ENCODE measurements at places on chromosomes 11 and 22. TPM values are rescaled to one million over a fixed set of nuclear protein-coding genes. Genes with fewer than 3 reads are reported as not detected.
A peak's percentile ranks its signal among the peaks of the same experiment; 100 is the strongest.

RAG2 gene
- not detected for total RNA-seq

LRRC32 gene
- 8.1 TPM for total RNA-seq

BCO2 gene
- total RNA-seq = 0.42 TPM

GRCh38 chr22:50226063-50226874, 18.6 kb downstream of the TUBGCP6 start:
- no peaks in the 10 kb centered on the region for H3K27me3 ChIP-seq
- H3K27ac ChIP-seq = no peak overlapping the region
- no peak for DNase-seq
- H3K4me3 ChIP-seq = no peak overlapping the region
- peaks cover 62% of the 10 kb centered on the region for H3K36me3 ChIP-seq
- no peaks in the 10 kb centered on the region for H3K4me1 ChIP-seq

GRCh38 chr11:1864831-1865665, 12.2 kb downstream of the LSP1 start:
- peaks cover 18% of the 10 kb centered on the region for H3K4me1 ChIP-seq
- H3K27me3 ChIP-seq = peaks cover 10% of the 10 kb centered on the region
- DNase-seq = no peak
- H3K27ac ChIP-seq = no peak overlapping the region

DNA sequence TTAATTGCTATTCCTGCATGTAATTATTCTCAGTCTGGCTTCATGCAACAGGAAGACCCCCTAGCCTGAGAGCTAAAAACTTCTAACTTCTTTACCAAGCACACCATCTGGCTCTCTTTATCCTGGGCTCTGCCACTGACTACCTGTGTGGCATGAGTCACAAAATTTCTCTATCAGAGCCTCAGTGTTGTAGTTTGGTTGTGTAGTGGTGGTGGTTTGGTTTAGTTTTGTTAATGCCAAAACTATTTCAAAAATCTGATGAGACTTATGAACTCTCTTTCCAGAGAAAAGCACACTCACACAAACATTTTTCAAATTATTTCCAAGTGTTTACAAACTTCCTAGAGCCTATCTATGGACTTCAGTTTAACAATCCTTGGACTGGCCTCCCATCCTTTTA, 7.5 kb upstream of the IL17RA start:
- DNase-seq = peak; percentile 92
- H3K27ac ChIP-seq = peak overlapping the region; percentile 85
- no peak overlapping the region for H3K4me3 ChIP-seq
- H3K36me3 ChIP-seq = no peaks in the 10 kb centered on the region
- peaks cover 8% of the 10 kb centered on the region for H3K27me3 ChIP-seq

SLC29A2 gene
- not detected for total RNA-seq

ZNF215 gene
- not detected for total RNA-seq

GDPD4 gene
- not detected for total RNA-seq

DNA sequence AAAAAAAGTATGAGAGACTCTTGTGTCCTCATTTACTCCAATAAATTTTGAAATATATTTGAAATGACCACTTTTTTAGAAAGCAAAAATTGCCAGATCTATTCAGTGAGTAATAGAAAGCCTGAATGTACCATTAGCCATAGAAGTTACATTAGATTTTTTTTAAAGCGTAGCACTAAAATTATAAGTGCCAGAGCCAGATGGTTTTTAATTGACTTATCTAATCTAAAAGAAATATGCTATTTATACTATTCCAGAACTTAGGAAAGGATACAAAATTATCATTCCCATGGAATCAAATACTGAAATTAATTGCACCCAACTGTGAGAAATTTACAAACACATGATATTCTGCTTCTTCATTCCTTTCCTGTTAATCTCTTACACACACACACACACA, 64.4 kb upstream of the SLC17A6 start:
- DNase-seq = no peak
- no peak overlapping the region for H3K27ac ChIP-seq
- H3K36me3 ChIP-seq = no peaks in the 10 kb centered on the region

DNA sequence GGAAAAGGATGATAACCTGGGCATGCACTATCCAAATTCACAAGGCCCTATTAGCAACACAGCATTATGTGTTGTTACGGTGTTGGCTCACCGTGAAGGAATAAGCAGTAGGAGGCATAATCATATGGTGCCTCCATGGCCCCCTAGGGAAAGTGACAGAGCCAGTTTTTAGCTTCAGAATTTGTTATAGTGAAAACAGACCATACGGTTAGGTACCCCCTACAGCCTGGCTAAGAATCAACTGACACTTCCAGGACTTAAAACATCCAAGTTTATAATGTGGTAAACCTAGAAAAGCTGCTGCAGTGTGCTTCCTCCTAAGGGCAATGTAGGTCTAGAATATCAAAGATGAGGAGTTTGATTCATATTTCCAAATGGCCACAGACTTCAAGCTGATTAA, 30.4 kb downstream of the KIF18A start:
- H3K27me3 ChIP-seq = no peaks in the 10 kb centered on the region
- no peak overlapping the region for H3K27ac ChIP-seq
- peaks cover 81% of the 10 kb centered on the region for H3K36me3 ChIP-seq
- DNase-seq = no peak

SGSM1 gene
- total RNA-seq = not detected

DNA sequence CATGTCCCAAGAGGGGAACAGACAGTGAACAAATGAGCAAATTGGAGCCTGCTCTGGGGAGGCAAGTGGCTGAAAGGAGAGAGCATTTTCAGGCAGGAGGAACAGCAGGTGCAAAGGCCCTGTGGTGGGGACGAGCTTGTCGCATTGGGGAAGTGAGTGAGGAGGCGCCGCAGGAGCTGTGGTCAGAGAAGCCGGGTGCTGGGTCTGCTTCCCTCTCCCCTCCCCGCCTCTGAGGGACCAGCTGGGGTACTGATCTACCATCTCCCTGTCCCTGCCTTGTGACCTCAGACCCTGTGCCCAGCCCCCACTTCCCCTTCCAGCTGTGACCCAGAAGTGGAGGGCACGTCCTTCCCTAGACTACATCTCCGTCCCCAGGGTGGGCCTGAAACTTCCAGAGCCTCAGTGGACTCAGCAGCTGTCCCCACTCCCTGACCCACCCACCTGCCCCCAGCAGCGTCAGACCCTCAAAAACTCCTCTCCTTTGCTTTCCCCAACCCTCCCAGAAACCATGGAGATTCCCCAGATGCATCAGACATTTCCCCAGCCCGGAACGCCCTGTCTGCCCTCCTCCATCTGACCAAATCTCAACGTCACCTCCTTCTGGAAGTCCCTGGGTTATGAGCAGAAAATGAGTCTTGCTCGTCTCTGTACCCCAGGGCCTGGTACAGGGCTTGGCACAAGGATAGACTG, 19.7 kb upstream of the PDGFB start:
- no peaks in the 10 kb centered on the region for H3K36me3 ChIP-seq
- H3K4me3 ChIP-seq = no peak overlapping the region
- H3K27ac ChIP-seq = no peak overlapping the region
- H3K27me3 ChIP-seq = no peaks in the 10 kb centered on the region
- no peaks in the 10 kb centered on the region for H3K4me1 ChIP-seq
- no peak for DNase-seq

CYB5R2 gene
- 0.60 TPM for total RNA-seq

MUC6 gene
- not detected for total RNA-seq

DNA sequence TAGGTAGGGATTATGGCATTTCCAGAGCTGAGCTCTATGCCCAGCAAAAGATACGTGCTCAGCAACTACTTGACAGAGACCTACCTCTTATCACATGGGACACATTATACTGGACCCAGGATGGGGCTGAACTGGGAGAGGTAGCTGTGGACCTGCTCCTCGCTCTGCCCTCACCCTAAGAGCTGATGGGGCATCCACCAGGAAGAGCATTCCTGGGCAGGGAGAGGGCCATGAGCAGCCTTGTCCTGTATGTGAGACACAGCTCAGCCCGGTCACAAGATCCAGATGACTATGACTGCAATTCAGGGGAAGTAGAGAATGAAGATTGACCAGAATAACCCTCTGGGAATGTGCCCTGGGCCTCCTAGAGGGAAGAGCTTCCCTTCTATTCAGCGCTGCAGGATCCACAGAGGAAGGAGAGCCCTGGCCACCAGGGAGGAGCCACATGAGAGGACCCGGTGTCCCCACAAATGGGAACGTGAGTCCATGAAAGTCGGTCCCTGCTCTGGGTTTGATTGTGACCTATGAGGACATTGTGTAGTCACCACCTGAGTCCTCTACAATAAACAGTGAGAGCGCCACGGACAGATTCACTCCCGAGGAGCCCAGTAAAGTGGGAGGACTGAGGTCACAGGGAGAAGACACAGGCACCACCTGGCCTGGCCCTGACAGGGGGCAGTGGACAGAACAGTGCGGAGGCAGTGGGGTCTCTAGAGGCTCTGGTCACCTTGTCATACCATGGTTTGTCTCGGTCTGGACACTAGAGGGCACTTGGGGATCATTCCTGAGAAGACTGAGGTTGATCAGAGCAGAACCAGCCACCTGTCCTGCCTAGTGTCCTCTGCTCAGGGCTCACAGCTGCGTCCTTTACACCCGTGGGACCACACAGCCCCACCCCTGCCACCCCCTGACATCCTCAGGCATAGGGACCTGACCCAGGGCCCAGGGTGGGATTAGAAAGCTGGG, 99.5 kb downstream of the ZNF280B start:
- no peaks in the 10 kb centered on the region for H3K36me3 ChIP-seq
- H3K27ac ChIP-seq = no peak overlapping the region
- no peak for DNase-seq

PGM2L1 gene
- total RNA-seq = 2.0 TPM

BDNF gene
- 23.6 TPM for total RNA-seq

ENTHD1 gene
- total RNA-seq = not detected

DNA sequence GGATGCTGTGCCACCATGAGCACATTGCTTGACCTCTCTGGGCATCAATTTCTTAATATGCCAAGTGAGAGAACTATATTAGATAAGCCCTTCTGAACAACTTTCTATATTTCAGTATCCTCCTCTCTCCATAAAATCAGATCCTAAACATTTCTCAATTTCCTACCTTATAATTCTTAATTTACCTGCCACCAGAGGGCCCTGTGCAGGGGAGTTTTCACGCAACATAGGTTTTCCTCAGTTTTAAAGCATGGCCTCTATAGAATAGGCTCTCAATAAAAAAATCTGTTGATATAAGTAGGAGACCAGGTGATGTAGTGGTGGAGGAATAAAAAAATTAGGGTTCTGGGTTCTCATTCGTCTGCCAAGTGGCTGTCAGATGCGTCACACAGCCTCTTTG, 83.7 kb upstream of the DBX1 start:
- no peaks in the 10 kb centered on the region for H3K36me3 ChIP-seq
- H3K4me1 ChIP-seq = no peaks in the 10 kb centered on the region
- peaks cover 24% of the 10 kb centered on the region for H3K27me3 ChIP-seq
- no peak overlapping the region for H3K27ac ChIP-seq

GRCh38 chr11:4068962-4069361, 25.6 kb upstream of the RRM1 start:
- peaks cover 15% of the 10 kb centered on the region for H3K4me1 ChIP-seq
- H3K36me3 ChIP-seq = peaks cover 12% of the 10 kb centered on the region
- no peak for DNase-seq
- no peak overlapping the region for H3K4me3 ChIP-seq
- H3K27me3 ChIP-seq = no peaks in the 10 kb centered on the region
- no peak overlapping the region for H3K27ac ChIP-seq

DNA sequence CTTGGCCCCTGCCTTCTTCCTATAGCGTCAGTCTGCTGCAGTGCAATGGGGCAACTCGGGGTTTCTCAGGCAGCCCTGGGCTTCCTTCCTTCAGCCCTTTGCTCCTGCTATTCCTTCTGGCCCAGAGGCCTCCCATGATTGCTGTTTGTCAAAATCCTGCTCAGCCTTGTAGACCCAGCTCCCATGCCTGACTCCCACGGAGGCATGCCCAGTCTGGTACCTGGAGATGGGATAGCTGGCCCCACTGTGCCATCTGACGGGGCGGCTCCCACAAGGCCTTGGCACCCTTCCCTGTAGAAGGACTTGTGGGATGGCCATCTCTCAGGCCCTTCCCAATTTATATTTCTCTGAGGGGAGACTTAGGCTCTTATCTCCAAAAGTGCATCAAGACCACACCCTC, 590 bp upstream of the CD6 start:
- peaks cover 7% of the 10 kb centered on the region for H3K27me3 ChIP-seq
- H3K4me1 ChIP-seq = no peaks in the 10 kb centered on the region
- H3K4me3 ChIP-seq = no peak overlapping the region
- no peak for DNase-seq

DNA sequence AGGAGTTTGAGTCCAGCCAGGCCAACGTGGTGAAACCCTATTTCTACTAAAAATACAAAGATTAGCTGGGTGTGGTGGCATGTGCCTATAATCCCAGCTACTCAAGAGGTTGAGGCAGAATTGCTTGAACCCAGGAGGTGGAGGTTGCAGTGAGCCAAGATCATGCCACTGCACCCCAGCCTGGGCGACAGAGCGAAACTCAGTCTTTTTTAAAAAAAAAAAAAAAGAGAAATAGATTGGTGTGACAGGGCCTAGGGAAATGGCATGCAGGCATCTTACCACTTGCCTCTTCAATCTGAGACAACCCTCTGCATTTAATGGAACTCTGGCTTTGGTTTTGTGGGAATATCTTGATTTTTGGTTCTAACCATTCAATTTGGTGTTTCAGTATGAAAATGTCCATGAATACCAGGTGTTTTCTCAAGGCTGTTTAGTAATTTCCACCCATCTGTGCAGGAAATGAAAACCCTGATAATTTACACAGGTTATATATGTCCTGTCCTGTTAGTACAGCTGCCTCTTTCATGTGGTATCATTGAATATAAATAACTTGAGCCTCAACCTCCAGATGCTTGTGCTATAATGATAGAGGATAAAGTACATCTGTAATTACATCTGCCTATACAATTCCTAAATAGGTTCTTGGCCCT, 8.4 kb downstream of the XBP1 start:
- H3K27me3 ChIP-seq = no peaks in the 10 kb centered on the region
- no peaks in the 10 kb centered on the region for H3K4me1 ChIP-seq
- H3K36me3 ChIP-seq = peaks cover 72% of the 10 kb centered on the region
- H3K4me3 ChIP-seq = no peak overlapping the region

GRCh38 chr11:79648766-79649520, 208.1 kb upstream of the TENM4 start:
- H3K27me3 ChIP-seq = no peaks in the 10 kb centered on the region
- H3K4me1 ChIP-seq = no peaks in the 10 kb centered on the region
- no peak for DNase-seq
- H3K36me3 ChIP-seq = no peaks in the 10 kb centered on the region
- no peak overlapping the region for H3K4me3 ChIP-seq

DNA sequence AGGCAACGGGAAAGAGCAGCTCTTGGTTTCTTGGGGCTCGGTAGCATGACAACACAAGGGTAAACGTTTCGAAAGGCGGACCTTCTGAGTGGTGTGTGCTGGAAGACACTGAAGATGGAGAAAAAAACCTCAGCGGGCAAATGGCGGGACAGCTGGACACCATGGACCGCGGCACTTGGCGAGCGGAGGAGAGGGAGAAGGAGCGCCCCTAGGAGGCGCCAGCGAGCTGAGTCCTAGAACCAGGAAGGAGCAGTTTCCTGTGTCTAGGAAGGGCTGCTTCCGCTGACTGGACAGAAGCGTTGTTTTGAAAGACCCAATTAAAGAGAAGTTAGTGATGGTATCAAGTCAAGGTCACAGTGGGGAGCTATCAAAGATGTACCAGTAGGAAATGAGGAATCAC, 44.0 kb upstream of the OPCML start:
- no peak for DNase-seq
- H3K27me3 ChIP-seq = no peaks in the 10 kb centered on the region
- no peaks in the 10 kb centered on the region for H3K36me3 ChIP-seq
- no peak overlapping the region for H3K4me3 ChIP-seq
- no peak overlapping the region for H3K27ac ChIP-seq

GRCh38 chr22:32916025-32916424, 114.5 kb downstream of the TIMP3 start:
- H3K27me3 ChIP-seq = 0 out of 2 replicates have a peak, but pooled peaks cover 3% of the 10 kb centered on the region
- H3K27ac ChIP-seq = no peak overlapping the region
- no peak overlapping the region for H3K4me3 ChIP-seq
- H3K36me3 ChIP-seq = no peaks in the 10 kb centered on the region
- H3K4me1 ChIP-seq = no peaks in the 10 kb centered on the region
- no peak for DNase-seq

TRIM66 gene
- total RNA-seq = 0.63 TPM

SYT13 gene
- total RNA-seq = not detected

C11orf42 gene
- not detected for total RNA-seq

All from SJSA1 (cell line).